ENCODE measurements at places on chromosomes 1 and 21. TPM values are rescaled to one million over a fixed set of nuclear protein-coding genes. Genes with fewer than 3 reads are reported as not detected.

Gene RNU1-2
- total RNA-seq, result 2,517 TPM

Gene DMBX1
- total RNA-seq, result not detected

Gene S100A2
- total RNA-seq, result 2.4 TPM

Gene LYSMD1
- total RNA-seq, result 7.2 TPM

Gene FAM110D
- 1.1 TPM for total RNA-seq

Gene CFHR4
- total RNA-seq, result not detected

Gene CLDN17
- total RNA-seq, result not detected

Gene CLCA1
- 938 TPM for total RNA-seq

DNA sequence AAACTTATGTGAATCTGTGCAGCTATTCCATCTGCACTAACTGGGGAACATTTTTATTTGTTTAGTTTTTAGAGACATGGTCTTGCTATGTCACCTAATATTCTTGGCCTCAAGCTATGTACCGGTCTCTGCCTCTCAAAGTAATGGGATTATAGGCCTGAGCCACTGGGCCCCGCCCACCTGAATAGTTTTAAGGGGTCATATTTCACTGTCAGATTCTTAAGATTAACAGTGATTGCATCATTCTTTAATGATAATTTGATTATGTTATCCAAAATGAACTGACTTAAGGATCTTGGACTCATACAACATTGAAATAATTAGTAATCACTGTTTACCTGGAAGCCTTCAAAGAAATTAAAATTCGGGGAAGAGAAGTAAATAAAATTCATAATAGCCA, 12.6 kb upstream of the KLF18 start:
- H3K36me3 ChIP-seq, result no peaks in the 10 kb centered on the region
- no peak overlapping the region for H3K4me3 ChIP-seq

DNA sequence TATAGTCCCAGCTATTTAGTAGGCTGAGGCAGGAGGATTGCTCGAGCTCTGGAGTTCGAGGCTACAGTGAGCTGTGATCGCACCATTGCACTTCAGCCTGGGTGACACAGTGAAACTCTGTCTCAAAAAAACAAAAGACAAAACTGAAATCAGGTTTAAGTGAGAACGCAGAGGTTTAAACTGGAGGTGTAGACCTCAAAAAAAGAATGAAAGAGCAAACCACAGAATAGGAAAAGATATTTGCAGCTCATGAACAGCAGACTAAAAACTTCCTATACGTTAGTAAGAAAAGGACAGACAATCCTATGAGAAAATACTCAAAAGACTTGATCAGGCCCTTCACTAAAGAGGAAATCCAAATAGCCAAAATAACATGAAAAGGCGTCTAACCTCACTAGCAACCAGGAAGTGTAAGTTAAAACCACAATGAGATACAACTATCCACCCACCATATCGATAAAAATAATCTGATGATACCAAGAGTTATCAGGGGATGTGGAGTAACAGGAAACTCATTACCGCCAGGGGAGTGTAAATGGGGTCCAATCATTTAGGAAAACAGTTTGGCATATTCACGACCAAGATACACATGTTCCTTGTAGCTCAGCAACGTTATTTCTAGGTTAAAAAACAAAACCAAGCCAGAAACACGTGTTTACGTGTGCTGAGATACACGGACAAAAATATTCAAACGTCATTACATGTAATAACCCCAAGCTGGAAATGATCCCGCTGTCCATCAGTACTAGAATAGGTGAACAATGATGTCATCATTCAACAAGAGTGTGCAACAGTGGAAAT, 9.8 kb downstream of the TNFRSF9 start:
- no peak overlapping the region for H3K27ac ChIP-seq
- no peak for DNase-seq
- H3K4me1 ChIP-seq, result no peaks in the 10 kb centered on the region
- no peaks in the 10 kb centered on the region for H3K36me3 ChIP-seq
- no peaks in the 10 kb centered on the region for H3K27me3 ChIP-seq

DNA sequence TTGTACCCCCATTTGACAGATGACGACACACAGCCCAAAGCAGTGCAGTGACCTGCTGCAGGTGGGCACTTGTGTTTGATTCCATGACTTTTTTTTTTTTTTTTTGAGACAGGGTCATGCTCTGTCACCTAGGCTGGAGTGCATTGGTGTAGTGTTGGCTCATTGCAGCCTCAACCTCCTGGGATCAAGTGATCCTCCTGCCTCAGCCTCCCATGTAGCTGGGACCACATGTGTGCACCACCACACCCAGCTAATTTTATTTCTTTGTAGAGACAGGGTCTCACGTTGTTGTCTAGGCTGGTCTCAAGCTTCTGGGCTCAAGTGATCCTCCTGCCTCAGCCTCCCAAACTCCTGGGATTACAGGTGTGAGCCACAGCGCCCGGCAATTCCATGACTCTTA, 14.9 kb upstream of the SYNC start:
- H3K36me3 ChIP-seq, result no peaks in the 10 kb centered on the region
- no peaks in the 10 kb centered on the region for H3K27me3 ChIP-seq
- H3K27ac ChIP-seq, result no peak overlapping the region

DNA sequence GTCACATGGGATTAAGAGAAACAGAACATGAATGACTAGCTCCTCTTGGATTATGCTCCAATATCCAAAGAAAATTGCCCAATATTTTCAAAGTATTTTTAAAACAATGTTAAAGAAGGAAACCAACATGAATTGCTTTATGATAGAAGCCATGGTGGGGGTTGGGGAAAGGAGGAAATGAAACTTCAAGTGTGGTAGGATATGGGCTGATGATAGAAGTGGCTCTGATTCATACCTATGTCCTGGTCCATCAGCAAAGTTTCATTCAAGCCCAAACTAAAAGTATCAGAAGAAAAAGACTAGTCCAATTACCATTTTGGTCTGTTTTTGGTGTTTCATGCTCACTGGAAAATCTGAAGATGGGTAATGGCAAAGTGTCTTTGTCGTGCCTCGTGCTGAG, 104.2 kb upstream of the PROX1 start:
- no peak overlapping the region for H3K4me3 ChIP-seq
- DNase-seq, result no peak
- no peaks in the 10 kb centered on the region for H3K27me3 ChIP-seq
- no peak overlapping the region for H3K27ac ChIP-seq
- H3K36me3 ChIP-seq, result no peaks in the 10 kb centered on the region

DNA sequence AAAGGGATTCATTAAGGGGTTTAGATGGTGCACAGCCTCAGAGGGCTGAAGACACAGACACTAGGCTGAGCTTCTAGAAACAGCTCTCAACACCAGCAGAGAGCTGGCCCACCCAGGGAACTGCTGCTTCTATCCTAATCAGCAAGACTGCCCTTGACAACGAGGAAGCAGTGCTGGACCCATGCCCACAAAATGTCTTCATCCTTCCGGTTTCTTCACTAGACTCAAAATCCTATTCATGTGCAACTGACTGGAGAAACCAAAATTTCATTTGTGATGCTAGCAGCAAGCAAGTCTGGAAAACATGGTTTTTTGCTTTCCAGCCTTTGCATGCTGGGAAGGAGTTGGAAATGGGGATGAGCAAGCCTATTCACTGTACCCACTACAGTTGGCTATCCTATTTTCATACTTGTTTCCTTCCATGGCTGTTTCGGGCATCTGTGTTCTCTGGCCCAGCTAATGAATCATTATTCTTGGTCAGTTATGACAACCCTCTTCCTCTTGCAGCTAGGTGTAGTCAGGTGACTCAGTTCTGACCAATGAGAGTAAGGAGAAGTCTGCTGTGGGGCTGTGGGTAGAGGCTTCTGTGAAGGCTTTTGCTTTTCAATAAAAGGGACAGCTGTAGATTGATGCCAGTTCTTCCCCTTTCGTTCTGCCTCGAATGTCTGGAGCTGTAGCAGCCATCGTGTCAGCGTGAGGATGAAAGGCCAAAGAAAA, 14.6 kb upstream of the TMEM61 start:
- no peaks in the 10 kb centered on the region for H3K4me1 ChIP-seq
- no peak overlapping the region for H3K4me3 ChIP-seq
- H3K36me3 ChIP-seq, result no peaks in the 10 kb centered on the region
- H3K27ac ChIP-seq, result no peak overlapping the region
- no peaks in the 10 kb centered on the region for H3K27me3 ChIP-seq

DNA sequence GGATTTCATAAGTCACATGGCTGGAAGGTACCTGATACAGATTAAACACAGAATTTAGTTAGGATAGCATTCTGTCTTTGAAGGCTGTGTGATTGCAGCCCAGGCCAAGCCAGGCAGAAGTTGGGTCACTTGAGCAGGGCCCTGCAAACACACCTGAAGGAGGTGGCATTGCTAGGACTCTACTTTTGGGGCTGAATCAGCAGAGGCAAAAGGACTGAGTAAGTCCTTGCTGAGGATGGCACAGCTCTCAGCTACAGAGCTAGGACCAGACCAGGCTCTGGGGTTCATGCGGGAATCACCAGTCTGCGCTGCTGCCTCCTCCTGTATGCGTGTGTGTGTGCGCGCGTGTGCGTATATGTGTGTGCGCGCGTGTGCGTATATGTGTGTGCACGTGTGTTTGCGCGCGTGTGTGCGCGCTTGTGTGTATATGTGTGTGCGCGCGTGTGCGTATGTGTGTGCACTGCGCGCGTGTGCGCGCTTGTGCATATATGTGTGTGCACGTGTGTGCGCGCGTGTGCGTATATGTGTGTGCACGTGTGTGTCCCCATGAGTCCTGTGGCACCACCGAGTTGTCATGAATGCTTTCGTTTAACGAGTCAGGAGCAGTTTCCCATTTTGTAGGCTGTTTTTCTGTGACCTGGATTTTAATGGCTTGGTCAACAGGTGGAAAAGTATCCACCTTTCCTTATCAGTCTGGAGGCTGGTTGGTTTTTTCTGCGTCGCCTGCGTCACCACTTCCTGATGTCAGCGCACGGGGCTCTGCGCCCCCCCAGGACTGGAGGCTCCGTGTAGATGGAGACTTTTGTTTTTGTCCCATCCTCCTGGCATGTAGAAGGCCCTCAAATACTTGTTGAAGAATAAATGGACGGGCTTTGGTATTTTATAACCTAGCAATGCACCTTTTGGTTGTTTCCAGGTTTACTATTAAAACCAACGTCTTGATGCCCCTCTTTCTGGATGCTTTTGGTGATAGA, 34.7 kb downstream of the ADARB1 start:
- no peaks in the 10 kb centered on the region for H3K27me3 ChIP-seq
- peaks cover 12% of the 10 kb centered on the region for H3K4me1 ChIP-seq
- no peaks in the 10 kb centered on the region for H3K36me3 ChIP-seq
- H3K27ac ChIP-seq, result no peak overlapping the region
- no peak overlapping the region for H3K4me3 ChIP-seq

DNA sequence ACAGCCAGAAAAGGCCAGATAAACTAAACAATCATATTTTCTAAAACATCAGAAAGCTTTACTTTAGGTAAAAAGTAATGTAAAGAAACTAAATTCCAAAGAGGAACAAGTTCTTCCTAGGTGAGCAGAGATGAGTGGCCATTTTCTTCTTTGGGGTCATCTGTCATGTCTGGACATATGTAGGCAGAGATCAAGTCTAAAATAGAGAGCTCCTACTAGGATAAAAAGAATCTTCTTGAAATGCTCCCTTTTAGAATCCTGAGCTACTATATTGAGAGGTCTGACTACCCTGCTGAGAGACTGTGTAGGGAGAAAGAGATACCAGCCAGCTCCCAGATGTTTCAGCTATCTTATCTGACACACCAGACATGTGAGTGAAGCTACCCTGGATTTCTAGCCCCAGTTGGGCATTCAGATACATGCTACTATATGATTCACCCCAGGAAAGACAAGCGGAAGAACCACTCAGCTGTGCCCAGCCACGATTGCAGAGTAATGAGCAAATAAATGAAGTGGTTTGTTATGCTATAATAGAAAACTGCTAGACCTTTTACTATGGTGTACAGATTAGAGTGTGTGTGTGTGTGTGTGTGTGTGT, 80.1 kb downstream of the TTLL7 start:
- no peaks in the 10 kb centered on the region for H3K36me3 ChIP-seq
- H3K4me3 ChIP-seq, result no peak overlapping the region
- no peak for DNase-seq
- H3K27me3 ChIP-seq, result no peaks in the 10 kb centered on the region
- no peaks in the 10 kb centered on the region for H3K4me1 ChIP-seq

DNA sequence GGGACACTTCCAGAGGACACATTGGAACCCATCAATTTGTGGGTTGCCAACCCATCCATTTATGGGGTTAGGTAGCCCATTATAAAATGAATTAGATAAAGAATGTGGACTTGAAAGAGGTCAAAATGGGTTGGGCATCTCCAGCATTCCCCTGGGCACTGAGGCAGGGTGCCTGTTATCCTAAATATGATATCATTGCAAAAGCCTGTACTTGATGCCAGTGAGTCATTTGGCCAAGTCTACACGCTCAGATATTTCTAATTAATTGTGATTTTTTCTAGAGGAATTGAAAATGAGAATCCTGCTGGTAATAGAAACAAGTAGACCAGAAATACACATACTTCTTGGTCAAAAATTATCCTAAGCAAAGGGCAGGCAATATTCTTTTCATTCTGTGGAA, 21.9 kb upstream of the NBL1 start:
- peaks cover 4% of the 10 kb centered on the region for H3K36me3 ChIP-seq
- H3K27me3 ChIP-seq, result no peaks in the 10 kb centered on the region
- DNase-seq, result no peak
- no peak overlapping the region for H3K4me3 ChIP-seq
- H3K4me1 ChIP-seq, result peaks cover 6% of the 10 kb centered on the region

GRCh38 chr21:30947141-30947540, 65.8 kb upstream of the KRTAP11-1 start:
- H3K4me3 ChIP-seq, result no peak overlapping the region
- DNase-seq, result no peak
- no peaks in the 10 kb centered on the region for H3K4me1 ChIP-seq
- no peaks in the 10 kb centered on the region for H3K27me3 ChIP-seq
- no peaks in the 10 kb centered on the region for H3K36me3 ChIP-seq
- H3K27ac ChIP-seq, result no peak overlapping the region

- H3K4me3 ChIP-seq, result no peak overlapping the region
- no peaks in the 10 kb centered on the region for H3K27me3 ChIP-seq
- no peaks in the 10 kb centered on the region for H3K4me1 ChIP-seq
- no peaks in the 10 kb centered on the region for H3K36me3 ChIP-seq
- no peak for DNase-seq
These were observed 216.3 kb downstream of the COL11A1 start for GRCh38 chr1:102891868-102892625.

DNA sequence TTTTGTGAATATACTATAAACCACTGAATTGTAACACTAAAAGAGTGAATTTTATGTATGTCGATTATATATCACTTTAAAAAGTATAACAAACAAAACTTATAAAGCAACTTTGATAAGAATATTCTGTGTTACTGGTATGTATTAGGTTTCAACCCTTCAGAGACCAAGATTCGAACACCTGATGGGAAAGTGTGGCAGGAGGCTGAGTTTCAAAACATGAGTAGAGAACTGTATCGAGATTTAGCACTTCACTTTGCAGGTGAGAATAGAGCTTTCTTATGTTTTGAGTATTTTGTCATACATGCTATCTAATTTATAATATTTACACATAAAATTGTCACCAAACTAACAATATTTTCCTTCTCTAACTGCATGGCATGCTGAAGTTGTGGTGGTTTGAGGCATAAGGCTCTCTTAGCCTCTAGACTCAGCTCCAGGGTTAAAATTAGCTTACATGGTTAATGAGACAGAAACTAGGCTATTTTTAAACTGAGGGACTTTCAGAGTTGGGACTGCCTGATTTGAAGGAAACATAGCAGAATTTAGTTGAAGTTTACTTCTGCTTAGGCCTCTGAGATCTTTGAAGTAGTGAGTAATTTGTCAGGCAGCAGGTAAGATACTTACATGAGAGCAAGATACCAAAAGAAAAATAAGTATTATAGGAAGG, 48.6 kb downstream of the CEP350 start:
- H3K36me3 ChIP-seq, result no peaks in the 10 kb centered on the region
- H3K27ac ChIP-seq, result no peak overlapping the region
- H3K4me3 ChIP-seq, result no peak overlapping the region
- DNase-seq, result no peak

GRCh38 chr1:195472291-195472690, 1135.9 kb downstream of the KCNT2 start:
- H3K27ac ChIP-seq, result no peak overlapping the region
- no peak for DNase-seq
- H3K4me1 ChIP-seq, result no peaks in the 10 kb centered on the region
